Vagina (tissue), 2 donors: ENCODE measurements at places on chromosomes 16 and 17. TPM values are rescaled to one million over a fixed set of nuclear protein-coding genes. Genes with fewer than 3 reads are reported as not detected.

HOXB7 gene
- 3.2 TPM for total RNA-seq

SPHK1 gene
- 11.0 TPM for total RNA-seq

HOXB5 gene
- total RNA-seq = 0.74 TPM

ARHGAP23 gene
- total RNA-seq = 70.2 TPM

DNA sequence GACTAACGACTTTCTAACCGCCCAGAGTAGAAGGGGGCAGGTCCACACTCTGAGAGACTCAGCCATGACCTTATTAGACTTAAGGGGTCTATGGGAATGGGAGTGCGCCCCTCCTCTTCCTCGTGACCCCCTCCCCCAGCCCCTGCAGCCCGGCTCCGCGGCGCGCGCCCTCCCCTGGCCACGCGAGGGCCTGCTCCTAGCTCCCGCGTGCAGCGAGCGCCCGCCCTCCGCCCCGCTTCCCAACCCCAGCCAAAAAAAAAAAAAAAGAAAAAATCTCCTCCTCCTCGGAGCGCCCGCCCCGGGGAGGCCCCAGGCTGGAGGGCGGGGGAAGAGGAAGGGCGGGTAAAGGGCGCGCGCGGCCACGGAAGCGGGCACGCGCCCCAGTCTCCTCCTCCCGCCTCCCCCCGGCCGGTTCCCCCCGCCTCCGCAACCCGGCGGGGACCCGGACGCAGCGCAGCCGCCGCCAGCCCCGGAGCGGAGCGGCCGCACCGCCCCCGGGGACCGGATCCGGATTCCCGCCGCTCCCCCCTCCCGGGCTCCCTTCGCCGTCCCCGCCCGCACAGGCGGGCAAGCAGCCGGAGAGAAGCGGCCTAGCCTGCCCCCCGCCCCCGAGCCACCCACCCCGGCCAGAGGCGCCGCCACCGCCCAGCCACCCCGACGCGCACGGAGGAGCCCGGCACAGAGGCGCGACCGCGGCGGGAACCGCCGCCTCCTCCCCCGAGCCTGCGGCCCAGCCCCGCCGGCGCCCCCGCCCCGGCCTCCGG is 949 bp downstream of the UBTF start:
- H3K27me3 ChIP-seq = no peaks in the 10 kb centered on the region
- peak overlapping the region; percentile 100 for H3K27ac ChIP-seq
- no peaks in the 10 kb centered on the region for H3K36me3 ChIP-seq
- peak overlapping the region; percentile 76 for H3K4me3 ChIP-seq

- no peaks in the 10 kb centered on the region for H3K4me1 ChIP-seq
- no peaks in the 10 kb centered on the region for H3K36me3 ChIP-seq
- no peak overlapping the region for H3K4me3 ChIP-seq
- H3K27ac ChIP-seq = no peak overlapping the region
- no peak for DNase-seq
- no peaks in the 10 kb centered on the region for H3K27me3 ChIP-seq
These were observed 141.1 kb downstream of the RGS9 start for GRCh38 chr17:65278050-65278819.

GRCh38 chr17:74467221-74467951 is 952 bp downstream of the CD300A start:
- H3K4me1 ChIP-seq = no peaks in the 10 kb centered on the region
- no peak overlapping the region for H3K27ac ChIP-seq
- no peaks in the 10 kb centered on the region for H3K36me3 ChIP-seq
- peak overlapping the region; percentile 4 for H3K4me3 ChIP-seq

DNA sequence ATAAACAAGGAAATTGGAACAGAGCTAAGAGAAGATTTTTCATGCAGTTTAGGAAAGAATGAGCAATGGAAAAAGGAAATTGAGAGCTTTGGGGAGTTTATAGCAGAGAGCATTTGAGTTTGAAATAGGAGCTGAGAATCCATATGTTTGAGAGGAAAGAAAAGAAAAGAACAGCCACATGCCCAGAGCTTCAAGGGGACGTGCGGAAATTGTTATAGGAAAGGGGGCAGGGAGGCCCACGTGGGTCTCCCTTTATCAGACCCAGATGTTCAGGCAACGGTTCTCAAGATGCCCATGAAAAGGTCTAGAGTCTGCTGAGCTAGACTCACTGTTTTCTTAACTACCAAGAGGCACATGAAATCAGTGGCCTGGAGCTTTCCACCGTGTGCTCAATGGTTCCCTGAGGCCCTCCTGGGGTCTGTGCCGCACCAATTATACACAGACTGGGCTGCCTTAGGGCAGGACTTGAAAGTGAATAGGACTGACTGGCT is 31.2 kb downstream of the CHD9 start:
- DNase-seq = no peak
- no peaks in the 10 kb centered on the region for H3K27me3 ChIP-seq
- peaks cover 96% of the 10 kb centered on the region for H3K4me1 ChIP-seq

- no peak for DNase-seq
- H3K27me3 ChIP-seq = no peaks in the 10 kb centered on the region
- no peak overlapping the region for H3K4me3 ChIP-seq
- H3K27ac ChIP-seq = no peak overlapping the region
- no peaks in the 10 kb centered on the region for H3K36me3 ChIP-seq
- H3K4me1 ChIP-seq = no peaks in the 10 kb centered on the region
These were observed 56.1 kb upstream of the LYRM9 start for GRCh38 chr17:27949304-27949703.

DNA sequence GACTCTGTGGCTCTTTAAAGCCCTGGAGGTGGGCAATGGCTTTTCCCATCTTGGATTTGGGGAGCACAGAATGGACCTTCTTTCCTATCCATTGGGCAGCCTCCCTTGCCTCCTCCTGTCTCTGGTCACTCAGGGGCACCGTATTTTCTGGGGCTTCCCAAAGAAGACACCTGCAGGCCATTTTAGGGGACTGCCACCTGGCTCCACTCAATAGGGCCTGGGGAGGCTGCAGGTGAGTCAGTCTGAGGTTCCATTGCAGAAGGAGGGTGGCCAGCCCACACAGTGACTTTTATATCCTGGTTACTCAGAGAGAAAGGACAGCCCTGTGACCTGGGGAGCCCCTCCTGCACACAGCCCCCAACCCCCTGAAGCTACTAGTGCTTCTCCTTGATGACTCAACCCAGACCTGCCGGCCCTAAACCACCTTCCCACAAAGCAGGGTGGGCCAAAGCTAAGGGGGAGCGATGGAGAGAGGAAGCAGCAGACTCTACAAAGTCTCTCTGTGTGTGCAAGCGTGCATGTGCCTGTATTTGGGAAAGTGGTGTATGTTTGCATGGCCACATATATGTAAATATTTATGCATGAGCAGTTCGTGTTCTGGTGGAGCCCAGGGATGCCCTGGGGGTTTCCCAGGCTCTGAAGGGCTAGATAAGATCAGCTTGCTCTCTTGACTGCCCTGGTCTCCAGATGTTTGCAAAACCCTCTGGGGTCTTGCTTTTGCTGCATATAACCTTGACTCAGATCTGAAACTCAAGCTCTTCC is 5.0 kb downstream of the CX3CL1 start:
- H3K27me3 ChIP-seq = no peaks in the 10 kb centered on the region
- H3K4me1 ChIP-seq = peaks cover 42% of the 10 kb centered on the region
- no peak overlapping the region for H3K27ac ChIP-seq
- no peak for DNase-seq
- H3K4me3 ChIP-seq = no peak overlapping the region

- H3K4me1 ChIP-seq = peaks cover 36% of the 10 kb centered on the region
- H3K36me3 ChIP-seq = no peaks in the 10 kb centered on the region
- H3K27me3 ChIP-seq = no peaks in the 10 kb centered on the region
- H3K4me3 ChIP-seq = peak within 1 kb of the TSS; percentile 76
- no peak for DNase-seq
These were observed at the start of gene ZNRF1 for GRCh38 chr16:74998481-74999218. Gene ZNRF1 (plus strand): TSS chr16:74999024. CDS start chr16:74999672, 648 bp downstream.

DNA sequence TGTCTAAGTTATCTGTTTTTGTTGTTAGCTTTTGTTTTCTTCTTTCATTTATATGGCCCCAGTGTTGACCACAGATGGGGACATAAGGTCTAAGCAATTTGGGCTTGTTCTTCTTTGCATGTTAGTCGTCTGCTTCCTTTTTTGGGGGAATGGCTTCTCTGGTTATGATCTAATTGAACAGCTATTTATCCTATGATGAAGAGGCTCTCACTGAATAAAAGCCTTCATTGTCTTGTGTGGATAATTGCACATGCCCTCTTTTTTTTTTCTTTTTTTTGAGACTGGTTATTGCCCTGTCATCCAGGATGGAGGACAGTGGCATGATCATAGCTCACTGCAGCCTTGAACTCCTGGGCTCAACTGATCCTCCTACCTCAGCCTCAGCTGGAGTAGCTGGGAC is 13.7 kb downstream of the SMARCE1 start:
- H3K27ac ChIP-seq = no peak overlapping the region
- no peaks in the 10 kb centered on the region for H3K36me3 ChIP-seq
- H3K4me1 ChIP-seq = no peaks in the 10 kb centered on the region
- no peaks in the 10 kb centered on the region for H3K27me3 ChIP-seq
- no peak for DNase-seq

DNA sequence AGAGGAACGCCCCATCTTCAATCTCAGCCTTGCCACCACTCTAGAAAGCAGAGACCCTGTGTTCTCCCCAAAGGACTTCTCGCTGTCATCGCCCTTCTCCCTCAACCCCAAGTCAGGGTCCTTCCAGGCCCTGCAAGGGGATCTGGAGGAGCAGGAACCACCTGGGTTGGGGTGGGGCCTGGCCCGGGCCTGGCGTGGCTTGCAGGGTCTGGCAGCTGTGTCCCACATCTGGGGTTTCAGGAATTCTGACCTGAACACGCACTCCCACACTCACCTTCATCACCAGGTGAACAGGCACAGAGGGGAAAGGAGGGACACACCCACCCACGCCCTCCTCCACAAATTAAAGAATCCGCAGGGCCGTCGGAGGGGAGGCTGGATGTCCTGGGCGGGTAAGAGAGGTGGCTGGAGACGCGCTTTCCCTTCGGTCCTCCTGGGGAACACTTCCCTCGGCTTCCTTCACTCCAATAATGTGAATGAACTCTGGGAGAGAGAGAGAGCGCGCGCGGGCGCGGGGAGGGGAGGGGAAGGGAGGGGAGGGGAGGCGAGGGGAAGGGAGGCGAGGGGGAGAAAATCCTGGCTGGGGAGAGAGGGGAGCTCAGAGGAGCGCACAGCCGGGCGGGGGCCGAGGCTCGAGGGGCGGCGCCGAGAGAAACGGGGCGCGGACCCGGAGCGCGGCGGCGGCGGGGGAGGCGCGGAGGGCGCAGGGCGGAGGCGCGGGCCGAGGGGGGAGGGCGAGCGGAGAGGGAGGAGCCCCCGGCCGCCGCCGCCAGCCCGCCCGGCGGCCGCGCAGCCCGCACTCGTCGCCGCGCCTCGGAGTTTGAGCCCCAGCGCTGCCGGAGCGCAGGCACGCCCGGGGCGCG is at the start of gene CACNG4:
CACNG4 (plus strand) TSS at position 799 of the 863 bp plus-strand sequence. CDS start 205 bp downstream, outside the sequence.
- H3K36me3 ChIP-seq = no peaks in the 10 kb centered on the region
- no peak for DNase-seq
- no peak within 1 kb of the TSS for H3K27ac ChIP-seq
- no peaks in the 10 kb centered on the region for H3K27me3 ChIP-seq

GRCh38 chr16:70703041-70703834 is 17.4 kb upstream of the MTSS2 start:
- no peak overlapping the region for H3K4me3 ChIP-seq
- no peaks in the 10 kb centered on the region for H3K36me3 ChIP-seq
- H3K4me1 ChIP-seq = peaks cover 100% of the 10 kb centered on the region

DNA sequence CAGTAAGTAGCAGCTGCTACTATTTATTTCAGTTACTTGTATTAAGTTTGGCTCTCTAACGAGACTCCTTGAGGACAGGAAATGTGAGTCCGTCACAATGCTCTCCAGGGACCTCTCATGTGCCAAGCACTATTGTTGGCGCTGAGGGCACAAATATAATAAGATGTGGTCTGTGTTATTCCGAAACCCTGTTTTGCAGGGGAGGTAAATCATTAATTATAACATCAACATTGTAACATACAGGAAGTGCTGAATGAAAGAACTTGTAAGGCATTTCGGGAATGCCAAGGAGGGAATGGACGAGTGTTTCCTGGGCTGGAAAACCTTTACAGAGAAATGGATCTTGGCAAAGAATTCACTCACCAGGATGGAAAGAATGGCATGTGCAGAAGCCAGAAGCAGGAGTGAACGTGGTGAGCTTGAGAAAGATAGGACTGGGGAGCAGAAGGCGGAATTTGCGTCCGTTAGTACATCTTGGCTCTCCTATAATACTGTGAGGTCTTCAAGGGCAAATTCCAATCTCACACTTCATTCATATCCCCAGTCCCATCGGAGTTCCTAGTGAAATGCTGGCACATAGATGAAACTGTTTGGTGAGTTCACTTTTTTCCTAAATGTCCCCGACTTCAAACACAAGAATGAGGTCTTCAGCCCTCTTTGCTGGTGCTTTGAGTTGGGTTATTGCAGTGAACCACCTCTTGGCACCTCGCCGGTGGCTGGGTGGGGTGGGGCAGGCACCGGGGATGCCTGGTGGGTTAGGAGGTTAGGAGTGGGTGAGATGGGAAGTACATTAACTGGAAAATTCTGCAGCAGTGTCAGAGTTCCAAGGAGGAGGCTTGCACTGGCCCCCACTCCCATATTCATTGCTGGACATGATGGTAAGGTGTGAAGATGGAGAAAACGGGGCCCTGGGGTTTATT is 11.5 kb downstream of the TAC4 start:
- H3K36me3 ChIP-seq = no peaks in the 10 kb centered on the region
- no peaks in the 10 kb centered on the region for H3K27me3 ChIP-seq
- no peak for DNase-seq
- H3K4me1 ChIP-seq = peaks cover 6% of the 10 kb centered on the region
- no peak overlapping the region for H3K4me3 ChIP-seq

- no peak overlapping the region for H3K27ac ChIP-seq
- peaks cover 51% of the 10 kb centered on the region for H3K4me1 ChIP-seq
- H3K4me3 ChIP-seq = no peak overlapping the region
- no peaks in the 10 kb centered on the region for H3K36me3 ChIP-seq
These were observed 5.8 kb downstream of the NEUROD2 start for GRCh38 chr17:39601758-39602532.

DNA sequence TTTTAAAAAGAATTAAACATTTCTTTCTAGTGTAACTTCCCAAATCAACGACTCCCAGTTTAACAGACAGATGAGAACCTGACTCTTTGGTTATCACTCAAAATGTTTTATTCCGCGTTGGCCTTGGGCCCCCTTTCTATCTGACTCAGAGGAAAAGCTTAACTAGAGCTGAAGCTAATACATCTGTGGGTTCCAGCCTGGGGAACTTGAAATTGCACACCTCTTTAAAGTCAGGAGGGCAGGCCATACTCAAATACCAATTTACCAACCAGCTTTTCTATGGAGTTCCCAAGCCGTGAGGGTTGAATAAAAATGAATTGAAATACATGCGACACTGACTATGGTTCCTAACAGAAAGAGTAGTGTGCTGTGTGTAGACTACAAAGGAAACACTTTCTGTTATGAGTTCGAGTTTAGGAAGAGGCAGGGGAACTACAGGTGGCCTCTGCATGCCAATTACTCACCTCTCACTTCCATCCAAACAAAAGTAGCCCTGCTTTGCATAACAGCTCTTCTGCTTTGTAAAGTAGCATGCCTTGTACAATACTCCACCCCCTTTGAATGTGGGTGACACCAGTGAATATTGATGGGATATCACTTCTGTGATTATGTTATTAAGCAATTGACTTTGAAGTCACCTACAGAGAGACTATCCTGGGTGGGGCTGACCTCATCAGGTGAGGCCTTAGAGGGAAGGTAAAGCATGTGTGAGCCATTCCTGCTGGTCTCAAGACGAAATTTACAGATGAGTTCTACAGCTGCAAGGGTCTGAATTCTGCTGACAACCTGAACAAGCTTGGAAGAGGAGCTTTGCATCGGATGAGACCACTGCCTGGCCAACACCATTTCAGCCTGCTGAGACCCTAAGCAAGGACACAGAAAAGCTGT is 92.1 kb downstream of the WDR59 start:
- no peaks in the 10 kb centered on the region for H3K27me3 ChIP-seq
- H3K27ac ChIP-seq = no peak overlapping the region
- DNase-seq = no peak
- H3K4me1 ChIP-seq = no peaks in the 10 kb centered on the region
